CD4-positive, alpha-beta T cell (primary cell): ENCODE measurements at places on chromosomes 5 and 9.

DNA sequence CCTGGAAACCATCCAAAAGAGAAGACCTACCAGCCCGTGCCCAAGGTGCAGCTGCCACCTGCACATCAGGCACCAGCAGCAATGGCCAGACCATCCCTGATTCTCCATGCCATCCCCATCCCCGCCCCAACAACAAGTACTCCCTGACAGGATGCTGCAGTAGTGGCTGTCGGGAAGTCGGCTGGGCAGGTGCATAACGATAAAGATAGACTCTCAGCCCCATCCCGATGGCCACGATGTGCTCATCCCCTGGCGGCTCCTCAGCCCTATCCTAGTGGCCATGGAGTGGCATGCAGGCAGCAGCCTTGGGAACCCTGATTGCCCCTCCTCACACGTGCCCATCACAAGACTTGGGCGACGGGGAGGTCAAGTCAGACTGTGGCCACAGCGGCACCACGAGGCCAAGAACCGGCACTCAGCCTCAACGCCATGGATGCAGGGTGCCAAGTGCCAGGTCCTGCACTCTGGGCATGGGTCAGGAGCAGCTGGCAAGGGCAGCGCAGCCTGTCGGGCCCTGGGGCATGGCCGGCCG lies 368.8 kb upstream of the SPATA31A5 start:
- no peak for DNase-seq

GRCh38 chr5:101153526-101153925 lies 250.4 kb upstream of the ST8SIA4 start:
- DNase-seq, result no peak

GRCh38 chr9:18405240-18405639 lies 68.7 kb upstream of the ADAMTSL1 start:
- DNase-seq, result no peak

DNA sequence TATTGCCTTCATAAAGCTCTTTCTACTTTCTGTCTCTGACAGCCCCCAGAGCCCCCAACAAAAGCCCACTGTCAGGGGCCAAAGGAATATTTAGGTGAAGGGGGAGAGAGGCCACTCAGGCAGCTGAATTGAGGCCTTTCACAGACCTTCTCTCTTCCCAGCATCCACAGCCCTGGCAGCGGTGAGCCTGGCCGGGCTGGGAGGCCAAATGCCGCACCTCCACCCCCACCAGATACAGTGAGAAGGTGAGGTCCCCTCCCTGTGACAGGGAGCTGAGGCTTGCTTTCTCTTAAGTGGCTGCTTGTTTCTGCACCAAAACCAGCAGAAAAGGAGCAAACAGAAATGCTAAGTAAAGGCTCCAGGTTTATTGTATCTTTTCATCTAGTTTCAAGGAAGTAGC lies 168.1 kb downstream of the ROR2 start:
- no peak for DNase-seq

GRCh38 chr9:131180454-131180853 lies 55.1 kb downstream of the NUP214 start:
- no peak for DNase-seq

- no peak for DNase-seq
These were observed 95.3 kb downstream of the IRX2 start for GRCh38 chr5:2656206-2656605.

GRCh38 chr9:134872482-134873231 lies 8.0 kb upstream of the FCN2 start:
- no peak for DNase-seq
